ENCODE measurements at places on chromosomes 2 and 18.
A peak's percentile ranks its signal among the peaks of the same experiment; 100 is the strongest.

DNA sequence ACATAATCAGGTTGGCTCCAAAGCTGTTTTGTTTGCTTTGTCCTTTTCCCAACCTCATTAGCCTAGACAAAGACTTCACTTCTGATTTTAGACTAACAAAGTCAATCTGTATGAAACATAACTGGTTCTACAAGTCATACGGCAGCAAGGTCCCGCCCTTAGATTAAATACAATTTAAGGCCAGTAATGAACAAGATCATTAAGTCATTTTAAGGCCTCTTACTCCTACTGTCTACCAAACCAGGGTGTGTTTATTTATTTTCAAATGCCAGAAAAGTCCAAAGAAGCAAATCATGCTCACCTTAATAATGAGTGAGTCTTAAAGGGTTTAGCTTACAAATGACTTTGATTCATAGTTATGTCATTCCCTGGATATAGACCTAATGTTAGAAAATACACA lies 148.4 kb upstream of the ACVR2A start:
- no peak for DNase-seq

DNA sequence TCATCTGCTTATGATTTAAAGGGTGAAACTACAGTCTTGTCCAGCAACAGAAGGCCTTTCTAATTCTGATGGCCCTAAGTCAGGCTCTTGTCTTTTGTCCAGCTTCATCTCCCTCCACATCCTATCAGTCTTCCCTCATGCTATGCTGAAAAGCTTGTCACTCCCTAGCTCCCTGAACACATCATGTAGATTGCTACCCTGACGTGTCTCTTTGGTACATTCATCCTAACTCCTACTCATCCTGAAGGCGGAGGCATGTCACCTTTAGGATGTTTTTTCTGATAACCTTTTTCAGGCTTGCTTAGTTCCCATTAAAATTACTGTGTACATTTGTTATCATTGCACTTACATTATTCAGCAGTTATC lies 78.4 kb upstream of the ARL5A start:
- DNase-seq = no peak

DNA sequence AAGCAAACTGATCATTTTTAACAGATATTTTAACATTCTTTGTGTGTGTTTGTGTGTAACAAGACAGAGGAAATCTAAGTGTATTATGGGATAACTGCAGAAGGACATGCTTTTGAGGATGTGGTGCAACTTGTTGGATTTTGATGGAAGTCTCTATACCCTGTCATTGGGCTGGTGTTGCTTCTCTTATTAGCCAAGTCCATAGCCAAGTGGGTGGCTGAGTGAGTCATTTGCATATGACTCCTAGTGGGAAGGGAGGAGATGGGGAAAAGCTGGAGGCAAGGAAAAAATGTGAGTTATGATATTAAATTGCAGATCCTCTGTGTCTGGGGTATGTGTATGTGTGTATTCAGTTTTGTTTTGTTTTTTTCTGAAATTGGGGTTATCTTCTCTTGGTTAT lies 879.9 kb downstream of the DCC start:
- DNase-seq = no peak

DNA sequence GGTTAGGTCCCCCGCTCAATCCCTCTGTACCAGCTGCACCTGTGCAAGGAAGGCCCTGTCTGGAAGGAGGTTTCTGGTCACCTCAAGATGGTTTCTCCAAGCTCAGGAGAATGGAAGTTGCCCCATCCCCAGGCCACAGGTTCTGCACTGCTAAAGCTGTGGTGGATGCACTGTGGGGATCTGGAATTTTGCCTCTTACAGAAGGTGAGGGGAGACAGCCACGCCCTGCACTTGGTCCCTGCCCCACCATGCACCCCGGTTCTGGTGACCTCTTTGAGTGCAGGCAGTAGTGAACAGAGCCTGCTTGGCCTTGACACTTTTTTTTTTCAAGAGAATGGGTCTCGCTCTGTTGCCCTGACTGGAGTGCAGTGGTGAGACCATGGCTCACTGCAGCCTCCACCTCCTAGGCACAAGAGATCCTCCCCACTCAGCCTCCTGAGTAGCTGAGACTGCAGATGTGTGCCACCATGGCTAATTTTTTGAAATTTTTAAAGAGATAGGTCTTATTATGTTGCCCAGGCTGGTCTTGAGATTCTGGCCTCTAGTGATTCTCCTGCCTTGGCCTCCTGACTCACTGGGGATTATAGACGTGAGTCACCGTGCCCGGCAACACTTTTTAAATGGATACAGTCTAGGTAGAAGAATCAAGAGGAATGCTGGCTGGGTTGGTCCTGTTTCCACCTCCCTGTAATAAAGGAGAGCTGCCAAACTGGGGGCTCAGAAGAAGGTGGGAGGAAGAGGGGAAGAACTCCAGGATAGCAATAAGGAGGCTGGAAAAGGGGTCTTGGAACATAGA lies 5.8 kb upstream of the NT5DC4 start:
- DNase-seq = no peak

- DNase-seq = peak; percentile 59
These were observed 100.3 kb downstream of the IRS1 start for GRCh38 chr2:226699321-226699720.

- no peak for DNase-seq
These were observed 72.2 kb upstream of the B3GNT7 start for GRCh38 chr2:231323316-231323715.

GRCh38 chr18:64519201-64519600 lies 370.3 kb upstream of the LINC00305 start:
- no peak for DNase-seq

DNA sequence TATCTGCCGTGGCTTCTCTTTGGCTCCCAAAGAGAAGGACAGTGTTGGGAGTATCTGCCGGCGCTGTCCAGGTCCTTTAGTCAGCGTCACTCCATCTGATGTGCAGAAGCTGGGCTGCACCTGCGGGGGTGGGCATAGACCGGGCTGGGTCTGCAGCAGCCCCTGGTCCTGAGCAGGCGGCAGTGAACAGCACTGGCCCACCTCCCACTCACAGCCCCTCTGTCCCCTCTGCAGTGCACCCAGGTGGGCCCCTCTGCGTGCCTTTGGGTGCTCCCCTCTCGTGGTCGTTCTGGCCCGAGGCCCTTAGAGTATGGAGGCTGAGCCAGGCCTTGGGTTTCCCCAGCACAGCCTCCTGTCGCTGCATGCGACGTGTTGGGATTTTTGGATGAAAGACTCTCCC lies 95.7 kb downstream of the USP40 start:
- DNase-seq = no peak

DNA sequence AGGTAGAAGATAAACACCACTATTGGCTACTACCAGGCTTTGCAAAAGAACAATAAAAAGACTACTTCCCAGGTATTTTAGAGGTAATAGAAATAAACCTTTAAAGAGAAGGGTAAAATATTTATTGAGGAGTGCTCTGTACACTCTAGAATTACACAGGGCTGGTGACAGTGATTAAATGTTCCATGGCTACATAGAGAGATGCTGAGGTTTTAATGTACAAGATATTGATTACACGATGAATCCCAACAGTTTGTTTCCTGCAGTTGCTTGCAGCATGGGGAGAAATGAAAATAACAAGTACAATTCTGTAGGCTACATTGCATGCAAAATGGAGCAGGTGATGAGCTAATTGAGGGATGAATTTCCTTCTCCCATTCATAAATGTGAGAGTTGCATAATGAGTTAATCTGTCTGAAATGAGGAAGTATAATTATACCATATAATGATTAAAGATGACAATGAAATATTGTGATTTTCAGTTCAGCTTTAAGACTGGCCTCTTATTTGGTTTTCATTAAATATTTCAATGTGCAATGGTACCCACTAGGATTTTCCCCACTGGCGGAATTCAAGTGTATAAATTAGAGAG lies 266.1 kb downstream of the SOCS6 start:
- DNase-seq = no peak

GRCh38 chr2:74239346-74239745 lies 40.9 kb downstream of the MTHFD2 start:
- no peak for DNase-seq

DNA sequence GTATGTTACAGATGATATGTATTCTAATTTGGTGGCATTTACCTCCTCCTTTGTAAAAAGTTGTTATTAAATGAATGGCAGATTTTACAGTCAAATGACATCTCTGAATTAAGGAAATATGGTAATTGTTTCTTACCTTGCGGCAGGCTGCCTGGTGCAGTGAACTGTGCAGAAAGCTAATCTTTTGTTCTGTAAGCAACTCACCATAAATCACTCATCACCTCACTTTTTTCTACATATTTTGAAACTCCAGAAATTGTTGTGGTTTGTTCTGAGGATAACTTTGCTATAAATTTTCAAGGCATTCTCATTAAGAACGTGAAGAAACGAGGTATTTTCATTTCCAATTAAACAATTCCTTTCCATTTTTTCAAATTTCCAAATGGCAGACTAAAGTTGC lies 52.7 kb downstream of the ST6GAL2 start:
- no peak for DNase-seq

DNA sequence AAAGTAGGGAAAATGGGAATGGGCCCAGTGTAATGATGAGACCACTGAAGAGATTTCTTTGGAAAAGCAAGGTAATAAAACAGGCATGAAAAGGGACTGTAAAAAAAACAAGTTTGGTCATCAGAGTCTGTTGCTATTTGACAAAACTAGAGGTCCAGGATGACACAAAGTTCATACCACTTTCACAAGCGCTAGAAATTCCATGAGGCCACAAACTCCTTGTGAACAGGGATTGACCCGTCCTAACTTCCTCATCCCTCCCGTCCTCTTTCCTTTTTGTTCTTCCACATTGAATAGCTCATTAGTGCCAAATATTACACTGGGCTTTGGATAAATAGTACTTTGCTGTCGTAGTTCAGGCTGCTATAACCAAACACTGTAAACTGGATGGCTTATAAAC lies 188.8 kb upstream of the EPC2 start:
- no peak for DNase-seq

- DNase-seq = no peak
These were observed 9.3 kb downstream of the SEC11C start for GRCh38 chr18:59149007-59149406.

- DNase-seq = no peak
These were observed 31.9 kb downstream of the C1QL2 start for GRCh38 chr2:119126650-119127049.

DNA sequence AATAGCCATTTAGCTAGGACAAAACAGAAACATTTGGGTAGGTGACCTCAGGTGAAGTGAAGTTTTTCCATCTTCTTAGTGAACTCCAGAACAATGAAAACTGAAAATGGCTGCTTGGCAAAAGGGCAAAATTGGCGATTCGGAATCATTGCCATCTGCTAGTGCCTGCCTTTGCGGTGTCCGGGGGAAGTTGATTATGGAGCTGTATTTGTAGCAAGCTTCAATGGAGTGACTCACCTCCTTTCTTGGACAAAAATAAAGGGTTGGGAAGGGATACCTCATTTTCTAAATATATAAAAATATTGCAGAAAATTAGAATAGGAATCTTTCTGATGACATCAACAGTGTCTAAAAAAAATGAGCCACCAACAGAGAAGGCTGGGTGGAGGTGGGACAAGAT lies 460.5 kb downstream of the TGIF1 start:
- DNase-seq = peak; percentile 12

DNA sequence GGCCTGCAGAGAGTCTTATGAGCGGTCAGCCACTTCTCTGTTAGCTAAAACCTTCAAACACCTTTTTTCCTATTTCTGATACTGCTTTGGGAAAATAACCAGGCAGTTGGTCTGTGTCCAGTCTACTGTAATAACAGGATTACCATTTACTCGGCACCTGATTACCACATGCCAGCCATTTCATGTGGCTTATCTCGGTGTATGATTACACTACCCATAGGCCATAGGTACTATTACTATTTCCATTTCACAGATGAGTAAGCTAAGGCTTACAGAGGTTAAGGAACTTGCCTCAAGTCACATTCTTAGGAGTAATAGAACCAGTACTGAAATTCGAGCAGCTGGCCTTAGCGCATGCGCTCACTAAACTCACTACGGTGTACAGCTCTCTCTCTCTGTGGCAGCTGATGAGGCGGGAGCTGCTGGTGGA lies 147.2 kb upstream of the L3MBTL4 start:
- no peak for DNase-seq

- DNase-seq = no peak
These were observed 693.1 kb downstream of the DCC start for GRCh38 chr18:53033128-53033527.

GRCh38 chr2:12636837-12637581 lies 79.7 kb upstream of the TRIB2 start:
- DNase-seq = peak; percentile 15

DNA sequence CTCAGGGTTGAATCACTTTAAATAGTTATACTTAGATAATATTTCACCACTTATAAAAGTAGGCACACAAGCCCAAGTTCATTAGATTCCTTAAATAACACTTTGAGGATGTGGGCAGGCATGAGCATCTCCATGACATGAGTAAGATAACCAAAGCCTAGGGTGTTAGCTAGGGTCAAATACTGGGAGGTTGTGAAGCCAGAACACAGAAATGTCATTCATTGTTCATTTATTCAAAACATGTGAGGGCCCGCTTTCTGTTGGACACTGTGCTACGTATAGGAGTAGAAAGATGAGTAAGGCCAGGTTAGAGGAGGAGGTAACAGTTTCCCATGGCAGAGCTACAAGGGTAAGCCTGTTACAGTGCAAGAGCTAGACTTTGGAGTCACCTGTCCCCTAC lies 93.5 kb upstream of the NEDD4L start:
- DNase-seq = no peak
